ENCODE measurements at places on chromosomes 3 and 15. TPM values are rescaled to one million over a fixed set of nuclear protein-coding genes. Genes with fewer than 3 reads are reported as not detected.

TMEM40 gene
- 1.5 TPM for total RNA-seq

TRNT1 gene
- total RNA-seq, result 26.4 TPM

SENP2 gene
- 88.1 TPM for total RNA-seq

SLC27A2 gene
- 2.5 TPM for total RNA-seq

PIGZ gene
- total RNA-seq, result 3.9 TPM

Measured in testis (tissue), 5 donors.